ENCODE measurements at places on chromosomes 3 and 15.

DNA sequence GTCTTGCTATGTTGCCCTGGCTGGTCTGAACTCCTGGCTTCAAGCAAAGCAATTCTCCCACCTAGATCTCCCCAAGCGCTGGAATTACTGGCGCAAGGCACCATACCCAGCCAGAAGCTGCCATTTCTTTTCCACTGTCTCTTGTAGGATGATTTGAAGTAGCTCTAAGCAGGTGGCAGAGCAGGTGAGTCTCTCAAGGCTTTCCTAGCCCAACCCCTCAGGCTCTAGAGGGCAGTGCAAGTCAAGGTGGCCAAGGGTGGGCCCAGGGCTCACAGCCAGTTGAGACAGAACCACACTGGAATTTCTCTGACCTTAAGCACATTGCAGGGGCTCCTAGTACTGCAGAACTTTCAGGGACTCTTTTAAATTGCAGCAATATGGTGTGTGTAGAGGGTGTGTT lies 15.6 kb upstream of the DAG1 start:
- DNase-seq, result no peak

GRCh38 chr15:67156834-67157233 lies 91.4 kb downstream of the SMAD3 start:
- DNase-seq, result no peak

- no peak for DNase-seq
Measured at GRCh38 chr3:113531826-113532697, at the start of gene SIDT1. Gene SIDT1, plus strand, starts transcription at chr3:113532555. Its CDS starts 467 bp downstream, at chr3:113533022.

DNA sequence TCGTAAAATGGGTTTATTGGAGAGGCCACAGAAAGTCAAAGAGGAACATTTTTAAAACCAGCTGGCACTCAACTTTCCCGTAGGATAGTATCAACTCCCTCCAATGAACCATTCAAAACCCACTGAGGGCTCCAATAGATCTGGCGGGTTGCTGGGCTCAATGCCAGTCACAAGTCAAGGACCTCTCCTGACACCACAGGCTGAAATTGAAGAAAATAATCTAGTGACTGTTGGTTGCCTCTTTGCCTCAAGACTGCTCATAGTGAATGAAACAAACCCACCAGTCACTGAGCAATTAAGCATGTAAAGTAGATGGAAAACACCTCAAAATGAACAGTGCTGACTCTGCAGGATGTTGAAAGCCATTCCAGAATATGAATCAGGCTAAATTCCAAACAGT lies 500.6 kb upstream of the AGTR1 start:
- DNase-seq, result no peak

GRCh38 chr15:31230630-31231485 lies 95.8 kb upstream of the KLF13 start:
- DNase-seq, result no peak

DNA sequence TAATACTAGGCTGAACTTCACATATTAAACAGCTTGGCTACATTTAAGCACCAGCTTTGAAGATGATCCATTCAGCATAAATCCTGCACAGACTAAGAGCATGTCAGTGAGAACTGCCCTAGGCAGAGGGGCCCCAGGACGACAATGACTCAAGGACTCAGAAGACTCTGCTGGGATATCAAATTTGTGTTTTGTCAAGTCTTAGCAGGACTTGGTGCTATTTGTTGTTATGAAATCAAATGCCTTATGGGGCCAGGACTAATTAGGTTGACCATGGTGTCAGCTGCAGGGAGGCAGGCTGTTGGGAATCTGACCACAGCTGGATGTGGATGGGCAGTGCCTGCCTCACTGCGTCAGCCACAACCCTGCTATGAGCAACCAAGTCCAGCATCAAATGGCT lies 91.8 kb downstream of the RYR3 start:
- DNase-seq, result no peak

Measured in NT2/D1 (cell line).